ENCODE measurements at places on chromosomes 4 and X.

- DNase-seq = no peak
Measured at GRCh38 chr4:24853142-24853541, 57.8 kb downstream of the SOD3 start.

- DNase-seq = no peak
Measured at GRCh38 chr4:205097-205756, 80.9 kb downstream of the ZNF718 start.

DNA sequence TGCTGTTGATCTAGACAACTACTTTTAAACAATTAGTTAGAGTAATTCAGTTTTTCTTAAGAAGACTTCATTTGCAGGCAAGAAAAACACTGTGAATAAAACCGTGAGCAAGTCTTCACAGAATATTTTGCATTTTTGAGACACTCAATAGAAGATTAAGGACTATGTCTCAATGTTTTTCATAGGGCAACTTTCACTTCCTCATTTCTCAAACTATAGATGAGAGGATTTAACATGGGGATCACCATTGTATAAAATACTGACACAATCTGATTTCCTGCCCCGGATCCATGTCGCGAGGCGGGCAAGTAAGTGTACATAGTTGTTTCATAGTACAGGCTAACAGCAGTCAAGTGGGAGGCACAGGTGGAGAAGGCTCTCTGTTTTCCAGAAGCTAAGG is 108.8 kb upstream of the IGSF1 start:
- no peak for DNase-seq

GRCh38 chrX:74104356-74105015 is 199.5 kb upstream of the ZCCHC13 start:
- no peak for DNase-seq

- DNase-seq = no peak
Measured at GRCh38 chr4:1375761-1376322, 28.8 kb downstream of the UVSSA start.

DNA sequence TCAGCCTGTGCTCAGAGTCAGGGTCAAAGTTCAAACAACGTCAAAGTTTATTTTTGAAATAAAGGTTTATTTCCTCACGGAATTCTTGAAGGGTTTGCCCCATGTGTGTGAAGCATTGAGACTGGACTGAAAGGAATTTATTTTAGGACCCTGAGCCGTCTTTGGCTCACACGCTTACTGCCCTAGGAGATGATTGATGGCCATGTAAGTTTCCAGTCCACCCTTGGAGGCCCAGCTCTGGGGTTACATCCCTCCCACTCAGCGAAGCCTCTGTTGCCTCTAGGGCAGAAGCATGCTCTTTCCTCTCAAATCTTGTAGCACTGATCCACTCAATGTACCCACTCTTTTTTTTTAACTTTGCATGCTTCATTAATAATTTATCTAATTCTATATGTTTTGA is 4.5 kb upstream of the NHSL2 start:
- DNase-seq = no peak

- no peak for DNase-seq
Measured at GRCh38 chr4:169293343-169294176, 22.8 kb upstream of the SH3RF1 start.

DNA sequence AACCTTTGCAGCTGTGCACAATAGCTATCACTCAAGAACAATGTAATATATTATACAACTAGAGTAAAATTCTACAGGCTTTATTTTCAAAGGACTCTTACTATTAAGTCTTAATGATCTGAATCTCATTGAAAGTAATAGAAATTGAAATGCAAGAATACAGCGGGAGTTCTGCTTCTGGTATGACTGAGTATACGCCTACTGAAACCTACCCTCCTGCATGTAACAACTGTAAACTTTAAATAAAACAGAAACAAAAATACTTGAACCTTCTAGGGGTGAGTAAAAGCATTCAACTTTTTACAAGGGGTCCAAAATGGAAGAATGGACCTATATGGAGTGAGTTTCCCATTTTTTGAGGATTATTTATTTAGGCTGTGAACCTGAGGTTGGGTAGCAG is 13.5 kb downstream of the DCHS2 start:
- DNase-seq = no peak

DNA sequence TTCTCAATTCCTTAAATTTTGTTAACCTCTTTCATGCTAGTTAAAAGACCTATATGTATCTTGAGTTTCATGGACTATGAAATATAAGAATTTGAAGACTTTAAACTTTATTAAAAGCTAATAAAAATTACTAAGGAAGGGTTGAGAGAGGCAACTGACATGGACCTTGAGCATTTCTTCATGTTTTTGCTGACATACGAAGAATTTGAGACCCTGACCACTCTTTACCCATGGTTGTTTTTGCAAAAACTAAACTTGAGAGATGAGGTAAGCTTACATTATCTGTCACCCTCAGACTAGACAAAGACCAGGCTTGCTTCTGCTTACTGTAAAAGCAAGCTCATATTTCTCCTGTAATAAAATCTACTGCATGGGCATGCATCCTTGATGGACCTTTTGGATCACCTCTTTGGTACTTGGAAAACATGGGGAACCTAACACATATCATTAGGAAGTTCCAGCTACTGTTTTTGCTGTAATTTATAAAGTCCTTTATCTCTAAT is 338.2 kb upstream of the PABPC4L start:
- no peak for DNase-seq

DNA sequence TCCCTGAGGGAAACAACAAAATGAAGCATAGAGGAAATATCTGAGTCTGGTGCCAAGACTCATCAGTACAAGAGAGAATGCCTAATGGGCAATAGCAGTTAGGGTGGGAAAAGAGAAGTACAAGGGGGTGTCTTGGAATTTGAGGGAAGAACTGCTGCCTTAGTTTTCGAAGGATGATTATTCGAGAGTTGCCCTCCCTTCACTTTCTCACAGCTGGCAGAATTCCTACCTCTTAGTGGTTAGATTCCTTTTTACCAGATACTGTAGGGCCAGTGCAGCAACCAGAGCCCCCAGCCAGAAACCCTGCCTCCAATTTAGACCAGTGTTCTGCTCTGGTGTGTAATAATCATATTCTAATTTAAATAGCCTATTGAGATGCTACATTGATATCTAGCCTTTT is 56.5 kb downstream of the NFKB1 start:
- DNase-seq = no peak

DNA sequence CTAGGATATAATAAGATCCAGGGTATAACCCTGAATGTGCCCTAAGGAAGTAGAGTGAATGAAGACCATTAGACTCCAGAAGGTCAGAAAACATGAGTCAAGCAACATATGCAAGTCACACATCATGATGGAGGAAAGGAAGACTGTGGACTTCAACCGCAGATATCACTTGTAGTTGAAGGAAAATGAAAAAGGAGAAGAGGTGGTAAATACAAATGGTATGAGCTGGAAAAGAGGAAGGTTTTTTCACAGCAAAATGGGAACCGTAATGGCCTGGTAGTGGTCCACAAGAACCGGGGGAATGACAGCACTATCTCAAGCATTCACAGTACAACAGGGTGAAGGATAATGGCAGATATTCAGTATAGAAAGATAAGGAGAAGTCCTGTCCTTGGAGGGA is 5.2 kb upstream of the SCFD2 start:
- no peak for DNase-seq

Data from CD4-positive, alpha-beta T cell treated with Interleukin-1 beta for 1 hour (primary cell).